ENCODE measurements at places on chromosomes 16 and 17.

GRCh38 chr16:49859125-49859811 lies 3.4 kb upstream of the ZNF423 start:
- no peak for DNase-seq

DNA sequence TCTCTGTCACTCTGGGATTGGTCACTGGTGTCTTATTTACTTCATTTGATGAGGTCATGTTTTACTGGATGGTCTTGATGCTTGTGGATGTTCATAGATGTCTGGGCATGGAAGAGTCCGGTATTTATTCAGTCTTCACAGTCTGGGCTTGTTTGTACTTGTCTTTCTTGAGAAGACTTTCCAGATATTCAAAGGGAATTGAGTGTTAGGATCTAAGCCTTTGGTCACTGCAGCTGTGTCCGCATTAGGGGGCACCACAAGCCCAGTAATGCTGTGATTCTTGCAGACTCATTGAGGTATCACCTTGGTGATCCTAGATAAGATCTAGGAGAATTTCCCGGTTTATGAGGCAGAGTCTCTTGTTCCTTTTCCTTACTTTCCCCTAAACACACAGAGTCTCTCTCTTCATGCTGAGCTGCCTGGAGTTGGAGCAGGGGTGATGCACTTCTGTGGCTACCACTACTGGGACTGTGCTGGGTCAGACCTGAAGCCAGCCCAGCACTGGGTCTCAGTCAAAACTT lies 214.7 kb downstream of the SPECC1 start:
- DNase-seq = no peak

DNA sequence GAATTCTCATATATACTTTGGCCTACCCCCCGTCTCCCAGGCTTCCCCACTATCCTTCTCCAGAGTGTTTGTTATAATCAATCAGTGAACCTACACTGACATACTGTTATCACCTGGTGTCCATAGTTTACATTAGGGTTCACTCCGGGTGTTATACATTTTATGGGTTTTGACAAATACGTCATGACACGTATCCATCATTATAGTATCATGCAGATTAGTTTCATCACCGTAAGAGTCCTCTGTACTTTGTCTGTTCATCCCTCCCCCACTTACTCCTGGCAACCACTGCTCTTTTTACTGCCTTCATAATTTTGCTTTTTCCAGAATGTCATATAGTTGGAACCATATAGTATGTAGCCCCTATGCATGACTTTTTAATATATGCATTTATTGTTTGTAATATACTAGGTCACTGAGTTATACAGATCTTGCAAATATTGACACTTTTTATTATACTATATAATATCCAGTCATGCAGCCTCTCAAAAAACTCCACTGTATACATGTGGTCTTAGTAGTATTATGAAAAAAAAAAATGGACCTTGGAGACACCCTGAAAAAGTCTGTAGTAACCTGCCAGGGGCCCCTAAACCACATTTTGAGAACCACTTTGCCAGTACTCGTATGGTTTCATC lies 28.4 kb downstream of the PPM1D start:
- no peak for DNase-seq

DNA sequence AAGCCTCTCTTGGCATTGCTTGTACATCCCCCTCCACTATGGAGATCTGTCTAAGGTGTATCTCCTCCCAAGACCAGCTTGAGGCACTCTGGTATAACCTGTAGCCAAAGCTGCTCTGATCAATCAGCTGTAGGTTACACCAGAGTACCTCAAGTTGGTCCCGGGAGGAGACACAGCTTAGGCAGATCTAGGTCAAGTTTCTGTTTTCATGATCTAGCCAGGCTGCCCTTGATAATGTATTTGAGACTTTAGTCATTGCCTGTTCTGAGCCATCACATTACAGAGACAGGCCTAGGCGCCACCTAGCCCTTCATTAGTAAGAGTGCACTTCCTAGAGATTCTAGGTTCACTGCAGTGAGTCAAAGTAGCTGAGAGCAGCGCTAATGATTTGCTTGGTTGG lies 31.4 kb downstream of the ASGR1 start:
- DNase-seq = no peak

- no peak for DNase-seq
These were observed 740 bp downstream of the NFATC2IP start for GRCh38 chr16:28951410-28951943.

- DNase-seq = no peak
These were observed 231.4 kb downstream of the IRX3 start for GRCh38 chr16:54055191-54055590.

GRCh38 chr16:27470567-27471431 lies 68.8 kb downstream of the IL21R start:
- DNase-seq = no peak

DNA sequence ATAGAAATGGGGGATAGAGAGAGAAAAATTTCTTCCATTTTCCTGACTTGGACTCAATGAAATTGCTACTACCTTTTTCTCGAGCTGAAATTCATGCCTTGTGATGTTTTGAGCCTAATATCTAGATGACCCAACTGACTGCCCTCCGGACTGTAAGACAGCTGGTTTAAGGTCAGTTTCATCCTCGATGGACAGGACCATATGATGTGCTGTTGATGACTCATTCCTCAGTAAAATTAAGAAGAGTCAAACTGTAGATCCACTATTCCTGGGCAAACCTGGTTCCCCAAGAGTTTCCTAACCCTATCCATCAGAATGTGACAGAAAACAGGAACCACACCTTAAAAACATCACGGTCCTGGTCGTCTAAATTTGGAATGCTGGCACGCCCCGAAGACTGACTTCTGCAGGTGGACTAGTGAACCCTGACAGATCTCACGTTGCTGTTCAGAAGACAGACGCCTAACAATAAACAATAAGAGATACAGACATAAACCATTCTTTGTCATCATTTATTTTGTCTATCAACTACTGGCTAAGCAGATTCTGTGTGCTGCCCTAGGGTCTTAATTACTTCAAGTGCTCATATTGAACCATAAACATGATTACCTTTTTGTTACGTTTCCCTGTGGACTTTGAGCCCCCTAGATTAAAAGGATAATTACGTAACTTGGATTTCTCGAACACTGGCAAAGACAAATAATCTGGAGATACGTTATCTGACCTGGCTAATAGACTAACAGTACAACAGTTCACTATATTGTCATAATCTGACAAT lies 45.1 kb upstream of the NOS2 start:
- DNase-seq = no peak

DNA sequence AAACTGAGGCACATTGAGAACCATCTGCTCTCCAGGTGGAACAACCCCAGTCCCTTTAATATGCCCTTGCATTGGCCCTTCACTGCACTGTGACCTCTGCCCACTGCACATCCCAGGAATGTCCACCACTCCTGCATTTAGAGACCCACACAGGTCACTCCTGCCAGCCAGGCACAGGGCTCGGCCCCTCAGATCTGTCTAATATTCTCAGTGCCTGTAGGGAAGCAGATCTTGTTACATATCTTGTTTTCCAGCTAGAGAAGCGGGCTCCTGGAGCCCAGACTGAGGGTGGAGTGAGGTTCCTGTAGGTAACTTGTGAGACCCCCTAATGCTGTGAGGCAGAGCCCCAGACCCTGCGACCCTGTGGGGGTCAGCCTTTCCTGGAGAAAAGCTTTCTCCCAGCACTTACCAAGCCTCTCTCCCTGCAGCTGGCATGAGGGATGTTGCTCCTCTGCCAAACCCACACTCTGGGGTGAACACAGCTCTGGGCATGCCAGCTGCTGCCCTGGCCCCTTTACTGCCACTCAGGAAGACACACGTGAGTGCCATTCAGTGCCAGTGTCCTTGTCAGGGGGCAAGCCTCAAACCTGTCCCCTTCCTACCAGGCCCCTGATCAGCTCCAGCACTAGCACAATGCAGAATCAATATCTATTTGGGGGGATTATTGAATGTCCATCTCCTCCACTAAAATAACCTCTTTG lies 40.3 kb upstream of the CRHR1 start:
- DNase-seq = no peak

DNA sequence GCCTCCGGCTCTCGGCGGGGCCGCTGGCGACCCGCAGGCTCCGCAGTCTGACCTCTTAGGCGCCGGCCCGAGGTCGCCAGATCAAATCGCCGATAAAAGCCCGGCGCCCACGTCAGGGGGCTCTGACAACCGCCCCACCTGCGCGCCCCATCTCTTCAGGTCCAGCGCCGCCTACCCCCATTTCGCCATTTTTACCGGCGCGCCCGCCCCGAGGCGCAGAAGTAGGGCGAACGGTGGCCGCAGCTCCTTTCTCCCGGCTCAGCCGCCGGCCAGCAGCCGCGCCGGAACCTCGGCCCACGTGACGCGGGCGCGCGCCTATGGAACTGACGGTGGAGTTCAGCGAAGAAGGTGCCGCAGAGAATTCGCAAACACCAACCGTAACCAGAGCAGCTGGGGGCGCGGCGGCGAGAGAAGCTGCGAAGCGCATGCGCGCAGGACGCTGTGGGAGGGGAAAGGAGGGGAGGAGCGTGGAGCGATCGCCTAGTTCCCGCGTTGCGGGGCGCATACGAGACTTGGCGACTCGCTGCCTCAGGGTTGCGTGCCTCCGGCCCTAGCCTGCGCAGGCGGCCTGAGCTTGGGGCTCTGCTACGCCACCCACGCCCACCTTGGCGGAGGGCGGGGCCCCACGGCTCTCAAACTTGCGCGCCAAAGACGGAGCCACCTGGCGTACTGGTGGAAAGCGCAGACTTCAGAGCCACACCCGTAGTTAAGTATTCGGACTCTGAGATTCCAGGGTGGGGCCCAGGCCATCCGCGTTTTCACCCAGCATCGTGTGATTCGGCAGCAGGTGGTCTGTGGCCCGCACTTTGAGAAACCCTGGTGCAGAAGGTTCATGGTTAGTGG lies at the start of gene TRIM37:
Gene TRIM37, minus strand, starts transcription at position 418 of the 843 bp plus-strand sequence. CDS start 419 bp downstream, outside the sequence.
- DNase-seq = peak; percentile 98

DNA sequence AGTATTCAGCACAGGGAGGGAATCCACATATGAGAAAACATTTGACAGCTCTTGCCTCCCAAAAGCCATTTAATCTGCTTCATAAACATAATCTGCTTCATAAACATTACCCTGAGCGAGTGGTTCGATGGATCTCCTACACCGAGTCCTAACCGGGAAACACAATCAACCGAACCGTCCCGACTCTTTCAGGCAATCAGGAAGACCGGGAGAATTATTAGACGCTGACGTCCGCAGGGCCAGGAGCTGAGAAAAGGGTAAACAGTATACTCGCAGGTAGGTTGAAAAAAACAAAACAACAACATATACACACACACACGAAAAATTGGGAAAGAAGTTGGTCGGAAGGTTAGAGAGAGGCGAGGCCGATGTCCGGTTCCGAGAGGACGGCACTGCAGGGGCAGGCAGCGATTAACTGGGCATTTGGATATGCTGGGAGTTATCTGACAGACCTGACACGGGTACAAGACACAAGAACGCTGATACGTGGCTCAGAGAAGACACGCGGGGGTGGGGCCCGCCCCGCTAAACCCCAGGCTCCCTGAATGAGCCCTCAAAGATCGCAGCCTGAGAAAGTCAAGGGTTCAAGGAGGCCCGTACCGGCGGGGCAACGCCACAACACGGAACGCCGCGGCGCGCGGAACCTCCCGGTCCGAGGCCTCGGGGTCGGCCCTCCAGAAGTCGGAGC lies 585 bp downstream of the AP1G1 start:
- peak; percentile 57 for DNase-seq

- no peak for DNase-seq
These were observed 26.2 kb upstream of the KLHL11 start for GRCh38 chr17:41891135-41892020.

DNA sequence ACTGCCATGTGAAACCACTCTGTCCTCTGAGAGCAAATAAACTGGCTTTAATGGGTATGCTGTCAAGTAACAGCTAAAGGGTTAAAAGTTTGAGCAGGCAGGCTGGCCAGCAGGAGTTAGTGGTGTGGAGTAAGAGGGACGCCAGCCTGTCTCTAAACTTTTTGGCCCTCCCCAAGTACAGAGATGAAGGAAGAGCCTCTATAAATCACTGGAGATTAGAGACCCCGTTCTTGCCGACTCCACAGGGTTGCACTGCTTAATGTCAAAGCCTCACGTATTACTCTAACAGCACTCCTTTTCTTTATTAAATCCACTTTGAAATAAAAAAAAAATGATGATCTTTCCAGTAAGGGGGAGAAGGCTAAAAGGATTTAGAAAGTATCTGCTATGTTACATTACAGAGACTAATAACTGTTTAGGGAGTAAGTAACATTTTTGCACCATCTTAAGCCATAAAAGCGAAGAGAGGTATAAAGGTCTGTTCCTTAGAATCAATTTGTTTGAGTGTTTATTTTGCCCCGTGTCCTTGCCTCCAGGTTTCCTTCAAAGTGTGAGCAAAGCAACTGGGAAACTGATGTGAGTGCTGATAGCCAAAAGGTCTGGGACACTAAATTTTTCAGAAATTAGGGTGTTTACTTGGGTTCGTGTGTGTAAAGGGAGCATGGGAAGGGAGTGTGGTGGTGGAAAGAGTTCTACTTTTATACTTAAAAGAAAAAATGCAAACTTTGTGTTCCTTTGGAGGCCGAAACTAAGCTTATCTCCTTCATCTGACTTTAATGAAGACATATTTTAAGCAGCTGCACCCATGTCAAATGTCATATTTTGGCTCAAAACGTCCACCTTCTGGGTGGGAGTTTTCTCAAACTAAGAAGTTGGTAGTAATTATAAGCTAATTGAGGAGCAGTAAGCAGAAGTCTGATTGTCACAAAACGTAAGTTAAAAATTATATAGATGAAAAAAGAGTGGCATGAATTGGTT lies 109.9 kb upstream of the TBX2 start:
- no peak for DNase-seq

GRCh38 chr17:16342979-16343378 lies 10.3 kb downstream of the CENPV start:
- no peak for DNase-seq

DNA sequence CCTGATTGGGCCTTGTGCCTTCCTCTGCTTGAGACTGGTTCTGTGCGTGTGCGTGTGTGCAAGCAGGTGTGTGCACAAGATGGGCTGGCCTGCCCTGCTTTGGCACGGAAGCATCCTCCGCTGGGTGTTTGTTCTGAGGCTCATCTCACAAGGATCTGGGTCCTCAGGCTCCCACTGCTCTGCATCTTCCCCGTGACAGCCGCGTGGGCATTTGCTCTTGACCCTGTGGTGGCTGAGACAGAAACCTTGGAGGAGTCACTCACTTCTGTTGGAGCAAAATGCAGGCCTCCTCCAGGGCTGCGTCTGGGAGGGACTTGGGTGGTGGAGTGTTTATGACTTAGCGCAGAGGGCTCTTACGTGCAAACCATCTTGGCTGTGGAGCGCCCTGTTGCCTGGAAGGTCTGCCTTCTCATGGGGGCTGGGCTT lies 119.2 kb downstream of the RPTOR start:
- no peak for DNase-seq

GRCh38 chr17:66420961-66421371 lies 118.6 kb downstream of the PRKCA start:
- DNase-seq = no peak
